ENCODE measurements at places on chromosomes 2 and 18.
A peak's percentile ranks its signal among the peaks of the same experiment; 100 is the strongest.

DNA sequence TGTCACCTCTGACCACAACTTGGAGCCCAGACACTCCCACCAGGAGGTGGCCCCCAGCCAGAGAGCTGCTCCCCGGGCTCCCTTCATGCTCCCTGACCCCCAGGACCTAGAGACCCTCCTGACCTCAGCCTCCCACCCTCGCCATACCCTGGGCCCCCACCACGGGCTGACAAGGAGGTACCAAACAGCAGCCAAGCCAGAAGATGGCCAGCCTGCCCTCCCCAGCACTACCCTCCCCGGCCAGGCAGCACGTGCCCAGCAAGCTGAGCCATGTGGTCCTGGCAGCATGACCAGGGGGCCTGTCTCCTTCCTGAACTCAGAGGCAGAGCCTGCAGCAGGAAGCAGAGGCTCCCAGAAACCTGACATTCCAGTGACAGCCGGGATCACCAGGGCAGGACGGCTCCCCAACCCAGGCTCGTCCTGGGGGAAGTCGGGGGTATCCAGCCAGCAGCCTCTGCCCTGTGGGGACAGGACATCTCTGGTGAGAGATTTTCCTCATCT, 69.4 kb upstream of the GPC1 start:
- DNase-seq: no peak

DNA sequence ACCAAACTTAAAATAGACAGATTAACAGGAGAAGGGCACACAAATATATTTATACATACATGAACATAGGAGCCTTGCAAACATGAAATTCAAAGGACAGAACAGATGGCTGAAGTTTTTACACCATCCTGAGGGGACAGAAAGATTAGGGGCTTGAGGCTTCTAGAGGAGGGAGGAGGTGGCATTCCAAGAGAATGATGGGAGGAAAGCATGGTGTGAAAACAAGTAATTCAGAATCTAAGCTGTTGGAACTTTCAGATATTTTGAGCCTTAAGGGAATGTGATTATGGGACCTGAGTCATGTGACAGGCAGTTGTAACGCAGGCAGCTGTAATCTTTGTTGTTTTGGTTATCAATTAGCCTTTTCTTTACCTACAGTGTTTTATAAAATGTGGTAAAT, 225.2 kb upstream of the SPOPL start:
- DNase-seq: no peak

GRCh38 chr2:202339071-202339870, 36.9 kb upstream of the BMPR2 start:
- peak; percentile 57 for DNase-seq

DNA sequence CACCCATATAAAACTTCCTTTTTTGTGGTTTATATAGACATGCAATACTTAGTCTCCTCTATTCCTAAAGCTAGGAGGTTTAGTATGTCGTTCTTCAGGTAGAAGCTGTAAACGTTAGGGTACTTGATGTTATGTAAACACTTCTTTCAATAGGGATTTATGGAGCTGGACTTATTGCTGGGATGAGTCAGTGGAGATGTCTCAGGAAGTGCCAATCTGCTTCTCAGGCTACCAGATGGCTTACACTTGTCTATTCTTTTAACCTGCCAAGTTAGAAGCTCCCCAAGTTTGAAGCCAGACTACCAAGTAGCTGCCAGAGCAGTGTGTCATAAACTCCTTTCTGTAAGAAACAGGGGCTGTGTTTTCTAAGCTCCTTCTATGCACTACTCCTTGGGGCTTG, 756.5 kb upstream of the LRRTM1 start:
- DNase-seq: no peak

GRCh38 chr2:138185827-138186226, 221.6 kb downstream of the HNMT start:
- no peak for DNase-seq

- no peak for DNase-seq
These were observed 50.0 kb downstream of the MC4R start for GRCh38 chr18:60322591-60322990.

- no peak for DNase-seq
These were observed 278.0 kb upstream of the KYNU start for GRCh38 chr2:142599504-142599903.

DNA sequence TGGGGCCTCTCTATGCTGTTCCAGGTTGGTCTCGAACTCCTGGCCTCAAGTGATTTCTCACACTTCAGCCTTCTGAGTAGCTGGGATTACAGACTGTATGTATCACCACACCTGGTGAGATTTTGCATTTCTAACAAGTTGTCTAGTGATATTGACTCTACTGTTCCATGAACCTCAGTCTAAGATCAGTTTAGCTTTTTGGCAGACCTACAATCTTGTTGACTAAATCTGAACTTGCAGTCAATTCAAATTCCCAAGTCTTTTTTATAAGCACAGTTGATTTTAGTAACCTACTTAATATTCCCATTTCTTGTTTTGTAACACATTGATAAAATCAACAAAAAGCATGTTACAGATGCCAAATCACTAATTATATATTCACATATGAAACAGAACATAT, 266.1 kb upstream of the CYP26B1 start:
- no peak for DNase-seq

- peak; percentile 29 for DNase-seq
These were observed 853 bp downstream of the GNAL start for GRCh38 chr18:11689669-11690565.

- no peak for DNase-seq
These were observed 153.1 kb upstream of the PKDCC start for GRCh38 chr2:41894563-41895333.

GRCh38 chr2:181285116-181285515, 172.1 kb upstream of the ITGA4 start:
- DNase-seq: no peak

DNA sequence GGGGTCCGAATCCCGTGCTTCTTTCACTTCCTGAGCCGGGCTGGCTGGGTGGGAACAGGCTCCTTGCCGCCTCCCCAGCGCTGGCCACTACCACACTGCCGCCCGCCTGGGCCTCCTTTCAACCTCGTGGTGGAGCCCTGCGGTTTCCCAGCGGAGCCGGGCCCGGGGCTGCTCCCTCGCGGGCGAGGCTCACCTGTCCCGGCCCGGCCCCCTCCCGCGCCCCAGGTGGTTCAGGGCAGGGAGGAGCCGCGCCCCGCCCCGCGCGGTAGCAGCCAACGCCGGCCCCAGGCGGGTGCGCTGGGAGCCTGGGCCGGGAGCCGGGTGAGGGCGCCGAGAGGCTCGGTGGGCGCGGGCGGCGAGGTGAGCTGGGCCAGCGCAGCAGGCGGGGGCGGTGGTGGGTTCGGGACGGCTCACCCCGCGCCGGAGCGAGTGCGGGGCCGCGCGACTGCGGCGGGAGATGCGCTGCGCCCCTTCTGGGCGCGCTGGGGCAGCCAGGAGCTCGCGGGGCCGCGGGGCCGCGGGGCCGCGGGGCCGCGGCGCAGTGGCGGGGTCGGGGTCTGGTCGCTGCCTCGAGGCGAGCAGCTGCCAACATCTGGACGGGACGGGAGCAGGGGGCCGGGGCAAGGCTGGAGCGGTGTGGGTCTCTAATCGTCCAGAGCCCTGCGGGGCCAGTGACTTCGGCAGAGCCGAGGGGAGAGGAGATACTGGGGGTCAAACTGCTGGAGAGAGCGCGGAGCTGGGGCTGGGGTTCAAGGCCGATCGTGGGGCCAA, at the start of gene LYPD6B:
TSS of gene LYPD6B (plus strand) at position 258 of the 771 bp plus-strand sequence. CDS start 92,250 bp downstream, outside the sequence.
- DNase-seq: no peak

DNA sequence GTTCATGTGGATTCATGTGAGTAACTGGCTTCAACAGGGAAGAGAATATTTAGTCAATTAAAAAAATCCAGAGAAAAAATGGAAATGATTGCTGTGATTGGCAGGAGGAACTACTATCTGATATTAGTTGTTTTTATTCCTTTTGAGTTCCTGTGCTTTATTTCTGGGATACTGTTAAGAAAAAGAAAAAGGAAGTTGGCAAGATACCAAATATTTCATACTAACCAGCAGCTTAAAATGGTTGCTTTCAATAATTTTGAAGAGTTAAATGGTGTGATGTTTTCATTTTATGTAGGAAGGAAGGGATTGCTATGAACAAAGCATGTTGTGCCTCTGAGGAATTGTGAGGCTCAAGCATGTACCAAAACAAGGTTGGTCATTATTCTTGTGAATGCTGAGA, 8.1 kb upstream of the MTX2 start:
- DNase-seq: no peak

DNA sequence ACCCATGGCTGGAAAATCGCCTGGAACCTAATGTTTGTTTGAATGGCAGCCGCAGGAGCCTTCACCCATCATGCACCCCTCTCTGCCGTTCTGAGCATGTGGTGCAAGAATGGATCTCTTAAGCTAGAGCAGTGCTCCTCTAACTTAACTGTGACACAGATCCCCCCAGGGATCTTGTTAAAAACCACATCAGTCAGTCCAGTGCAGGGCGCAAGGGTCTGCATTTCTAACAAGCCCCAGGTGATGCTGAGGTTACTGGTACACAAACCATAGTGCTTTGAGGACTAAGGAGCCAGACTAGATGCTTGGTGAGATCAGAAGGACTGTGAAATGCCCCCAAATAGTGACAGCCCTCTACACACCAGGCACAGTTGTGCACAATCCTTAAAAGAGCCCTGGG, 87.1 kb upstream of the KCTD1 start:
- DNase-seq: no peak

GRCh38 chr18:44805176-44805575, 124.5 kb downstream of the SETBP1 start:
- DNase-seq: no peak

GRCh38 chr2:236674646-236675045, 105.0 kb downstream of the ACKR3 start:
- DNase-seq: no peak

- no peak for DNase-seq
These were observed 519.9 kb downstream of the KCNJ3 start for GRCh38 chr2:155218292-155218924.

GRCh38 chr2:132692816-132693215, 22.8 kb upstream of the LYPD1 start:
- DNase-seq: no peak

DNA sequence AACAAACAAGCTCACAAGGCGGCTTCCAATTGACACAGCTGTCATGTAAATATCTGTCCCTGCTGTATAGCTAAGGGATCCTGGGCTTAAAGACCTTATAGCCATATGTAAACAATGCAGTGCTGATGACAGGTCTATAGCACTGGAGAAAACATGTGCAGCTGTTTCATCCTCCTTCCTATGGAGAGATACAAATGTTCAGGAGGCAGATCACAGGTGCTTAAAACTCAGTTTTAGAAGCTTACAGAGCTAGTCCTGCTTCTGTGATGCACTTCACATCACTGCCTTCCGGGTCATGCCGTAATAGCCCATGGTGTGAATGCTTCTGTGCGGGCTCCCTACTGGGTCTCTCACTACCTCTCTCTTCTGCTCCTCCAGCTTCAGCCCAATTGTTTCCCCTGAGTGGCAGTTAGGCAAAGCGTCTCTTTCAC, 262.4 kb upstream of the CHST9 start:
- no peak for DNase-seq

- DNase-seq: peak; percentile 46
These were observed 21.5 kb upstream of the CAB39 start for GRCh38 chr2:230691005-230691647.

DNA sequence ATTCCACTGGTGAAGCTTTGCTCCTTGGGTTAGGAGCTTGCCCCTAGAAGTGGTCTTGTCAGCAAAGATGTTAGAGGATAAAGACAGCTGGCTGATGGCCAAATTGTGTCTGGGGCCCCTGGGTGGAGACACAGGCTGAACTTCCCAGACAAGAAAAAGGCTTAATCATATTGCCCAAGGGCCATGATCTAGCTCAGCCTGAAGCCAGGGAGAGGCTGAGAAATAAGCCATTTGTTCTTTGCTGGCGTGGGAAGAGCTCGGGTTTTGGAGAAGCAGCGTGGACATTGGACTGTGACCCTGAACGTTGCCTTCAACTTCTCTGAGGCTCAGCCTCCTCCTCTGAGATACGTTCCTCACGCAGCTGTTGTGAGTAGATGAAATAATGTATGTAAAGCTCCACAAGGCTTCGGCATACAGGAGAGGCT, 153.0 kb downstream of the ZFP36L2 start:
- peak; percentile 62 for DNase-seq

GRCh38 chr18:71831039-71831438, 713.1 kb downstream of the CBLN2 start:
- peak; percentile 23 for DNase-seq

DNA sequence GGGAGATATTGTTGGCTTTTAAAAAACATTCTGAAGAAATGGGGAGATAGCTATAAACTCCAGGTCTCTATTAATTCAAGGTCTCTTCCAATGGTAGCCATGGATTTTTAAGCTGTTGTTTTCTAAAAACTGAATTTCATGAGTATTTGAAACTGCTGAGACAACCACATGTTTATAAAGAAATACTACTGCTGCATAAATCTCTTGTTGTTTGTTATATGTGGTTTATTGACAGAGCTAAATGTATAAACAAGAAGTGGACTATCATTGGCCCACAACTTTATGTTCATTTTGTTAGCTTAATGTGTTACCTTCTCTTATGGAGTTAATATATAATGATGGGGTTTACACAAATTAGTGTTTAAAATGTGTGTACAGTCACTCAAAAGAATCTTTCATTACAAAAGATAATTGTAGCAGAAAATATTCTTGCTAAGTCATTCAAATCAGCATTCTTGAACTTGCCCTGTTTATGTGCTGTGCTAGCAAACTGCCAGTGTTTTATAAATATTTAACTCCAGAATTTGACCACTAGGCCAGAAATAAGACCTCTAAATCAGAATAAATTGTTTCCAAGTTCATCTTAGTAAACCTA, 242.1 kb downstream of the TMX3 start:
- no peak for DNase-seq

DNA sequence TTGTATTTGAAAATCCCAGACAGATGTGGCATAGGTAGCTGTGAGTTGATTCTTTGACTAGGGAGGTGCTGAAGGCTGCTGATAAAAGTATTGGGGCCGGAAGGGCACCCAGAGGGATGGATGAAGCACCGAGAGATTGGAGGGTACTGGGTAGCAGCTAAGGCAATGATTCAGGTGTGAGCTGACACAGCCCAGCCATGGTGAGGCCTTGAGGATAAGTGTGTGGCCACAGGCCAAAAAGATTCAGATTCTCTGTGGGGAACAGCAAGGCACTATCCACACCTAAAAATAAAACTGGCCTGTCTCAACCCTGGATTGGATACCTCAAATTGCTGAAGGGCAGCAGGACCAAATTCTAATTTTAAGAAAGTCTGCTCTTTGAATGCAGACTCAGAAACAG, 35.2 kb downstream of the RDH14 start:
- no peak for DNase-seq

- no peak for DNase-seq
These were observed 2.6 kb upstream of the VAPA start for GRCh38 chr18:9911226-9911625.

DNA sequence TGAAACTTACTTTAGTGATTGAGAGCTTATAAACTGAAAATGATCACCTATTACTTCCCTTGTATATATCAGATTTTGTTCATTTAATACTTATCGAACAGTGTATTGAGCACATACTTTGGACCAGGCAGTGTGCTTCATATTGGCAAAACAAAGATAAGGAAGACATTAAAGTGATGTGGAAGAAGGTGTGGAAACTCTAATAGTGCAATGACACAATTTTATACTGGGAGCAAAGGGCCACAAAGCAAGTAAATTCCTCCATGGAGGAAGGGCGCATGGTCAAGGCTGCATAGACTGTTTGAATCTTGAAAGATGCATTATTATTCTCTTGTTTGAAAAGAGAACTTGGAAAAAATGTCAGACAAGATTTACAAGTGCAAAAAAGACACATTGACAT, 936.5 kb upstream of the DDX18 start:
- no peak for DNase-seq

- peak; percentile 82 for DNase-seq
These were observed 3.9 kb downstream of the WIPF1 start for GRCh38 chr2:174593574-174594203.

Data from fibroblast of mammary gland (primary cell).